ENCODE measurements at places on chromosomes 6 and 20.
A peak's percentile ranks its signal among the peaks of the same experiment; 100 is the strongest.

DNA sequence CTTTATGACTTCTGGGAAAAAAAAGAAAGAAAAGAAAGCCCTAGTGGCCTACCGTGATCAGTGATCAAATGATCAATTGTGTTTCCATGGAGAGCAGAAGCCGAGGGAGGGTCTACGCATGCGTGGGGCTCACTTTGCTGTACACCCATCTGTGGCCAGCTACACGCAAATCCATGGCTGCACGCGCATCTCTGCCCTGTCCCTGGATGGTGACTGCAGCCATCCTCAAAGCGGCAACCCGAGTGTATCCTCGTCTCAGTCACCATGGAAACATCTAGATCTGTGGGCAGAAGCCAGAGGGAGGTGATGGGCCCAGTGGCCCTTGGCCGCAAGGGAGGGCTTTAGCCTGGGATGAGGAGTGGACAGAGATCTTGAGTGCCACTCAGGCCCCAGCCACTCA lies 785 bp upstream of the ULBP3 start:
- no peak for DNase-seq

GRCh38 chr6:106913111-106913510 lies 61.4 kb downstream of the CD24 start:
- no peak for DNase-seq

DNA sequence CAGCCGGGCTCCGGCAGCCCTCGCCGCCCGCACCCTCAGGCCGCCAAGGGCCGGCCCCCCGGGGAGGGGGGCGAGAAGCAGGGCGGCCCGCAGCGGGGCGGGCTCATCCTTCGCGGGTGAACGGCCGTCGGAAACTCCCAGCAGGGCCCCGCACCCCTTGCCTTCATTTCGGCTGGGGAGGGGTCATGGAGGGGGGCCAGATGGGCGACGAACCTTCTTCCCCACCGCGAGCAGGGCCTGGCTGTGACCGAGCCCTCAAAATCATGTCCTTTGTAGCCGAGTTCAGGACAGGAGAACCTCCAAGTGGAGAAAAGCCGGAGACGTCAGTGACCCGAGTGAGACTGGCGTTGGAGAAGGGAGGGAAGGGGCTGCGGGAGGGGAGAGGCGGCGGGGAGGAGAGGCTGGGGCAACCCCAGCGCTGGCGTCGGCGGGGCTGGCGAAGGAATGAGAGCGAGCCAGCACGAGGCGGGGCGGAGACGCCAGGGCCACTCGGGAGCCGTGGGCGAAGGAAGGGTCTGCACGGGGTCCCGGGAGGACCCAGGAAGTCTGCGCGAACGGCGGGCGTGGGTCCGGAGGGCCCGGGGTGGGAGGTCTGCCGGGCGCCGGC lies 571 bp upstream of the FOXC1 start:
- DNase-seq: no peak

DNA sequence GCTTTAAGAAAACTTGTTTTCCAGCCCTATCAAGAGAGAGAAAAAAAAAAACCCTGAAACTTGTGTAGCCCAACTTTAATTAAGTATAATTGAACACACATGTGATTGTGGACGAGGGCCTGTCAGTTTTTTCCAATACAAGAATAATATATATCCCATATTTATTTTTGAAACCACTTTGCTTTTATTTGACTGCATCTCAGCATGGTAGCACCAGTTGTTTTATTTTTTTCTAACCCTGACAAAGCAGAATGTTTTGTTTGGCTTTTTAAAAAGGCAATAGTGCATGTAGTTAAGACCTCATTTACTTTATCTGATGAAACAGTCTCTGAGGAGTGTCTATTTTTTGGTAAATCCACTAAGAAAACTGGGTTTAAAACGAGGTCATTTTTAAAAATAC lies 257.7 kb downstream of the CDKAL1 start:
- no peak for DNase-seq

- no peak for DNase-seq
Measured at GRCh38 chr20:32062776-32063170, 10.7 kb downstream of the HCK start.

GRCh38 chr6:111805511-111806164 lies 67.6 kb downstream of the FYN start:
- DNase-seq: no peak

GRCh38 chr6:143743301-143744166 lies 65.8 kb downstream of the PHACTR2 start:
- DNase-seq: no peak

GRCh38 chr20:4876301-4876700 lies 125.0 kb downstream of the SLC23A2 start:
- DNase-seq: no peak

DNA sequence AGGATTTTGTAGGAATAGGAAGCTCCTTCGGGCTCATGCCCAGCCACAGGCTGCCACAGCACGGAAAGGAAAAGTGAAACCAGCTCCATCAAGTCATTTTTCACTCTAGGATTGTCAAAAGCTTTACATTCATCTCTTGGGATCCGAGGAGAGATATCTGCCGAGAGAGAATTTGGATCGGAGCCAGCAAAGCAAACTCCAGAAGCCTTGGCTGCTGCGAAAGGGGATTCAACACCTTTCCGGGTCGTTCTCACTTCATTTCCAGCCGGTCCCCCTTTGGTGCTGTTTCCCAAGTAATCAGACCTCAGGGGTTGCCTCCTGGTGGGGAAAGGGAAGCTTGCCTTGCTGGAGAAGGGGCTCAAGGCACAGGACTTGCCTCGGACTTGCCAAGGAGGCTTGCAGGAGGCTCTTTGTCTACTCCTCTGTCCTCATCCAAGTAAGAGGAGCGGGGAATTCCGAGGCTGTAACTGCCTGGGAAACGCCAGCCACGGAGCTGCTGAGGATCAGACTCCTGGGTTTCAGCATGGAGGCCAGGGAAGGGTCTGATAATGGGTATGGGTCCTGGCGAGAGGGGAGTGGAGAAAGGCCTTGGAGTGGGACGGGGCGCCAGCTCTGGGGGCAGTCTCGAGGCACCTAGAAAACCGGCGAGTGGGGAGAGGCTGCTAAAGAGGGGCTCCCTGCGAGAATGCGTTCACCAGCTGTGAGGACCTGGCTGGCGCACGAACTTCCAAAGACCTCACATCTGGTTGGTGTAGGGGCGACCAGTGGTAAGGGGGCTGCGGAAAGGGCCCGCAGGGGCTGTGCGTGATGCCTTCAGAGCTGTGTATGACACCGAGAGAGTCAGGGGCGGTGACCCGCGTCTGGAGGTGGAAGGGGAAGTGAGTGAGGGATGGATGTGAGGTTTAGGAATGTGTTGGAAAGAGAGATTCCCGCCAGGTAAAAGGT lies 702 bp downstream of the ETV7 start:
- peak; percentile 30 for DNase-seq

DNA sequence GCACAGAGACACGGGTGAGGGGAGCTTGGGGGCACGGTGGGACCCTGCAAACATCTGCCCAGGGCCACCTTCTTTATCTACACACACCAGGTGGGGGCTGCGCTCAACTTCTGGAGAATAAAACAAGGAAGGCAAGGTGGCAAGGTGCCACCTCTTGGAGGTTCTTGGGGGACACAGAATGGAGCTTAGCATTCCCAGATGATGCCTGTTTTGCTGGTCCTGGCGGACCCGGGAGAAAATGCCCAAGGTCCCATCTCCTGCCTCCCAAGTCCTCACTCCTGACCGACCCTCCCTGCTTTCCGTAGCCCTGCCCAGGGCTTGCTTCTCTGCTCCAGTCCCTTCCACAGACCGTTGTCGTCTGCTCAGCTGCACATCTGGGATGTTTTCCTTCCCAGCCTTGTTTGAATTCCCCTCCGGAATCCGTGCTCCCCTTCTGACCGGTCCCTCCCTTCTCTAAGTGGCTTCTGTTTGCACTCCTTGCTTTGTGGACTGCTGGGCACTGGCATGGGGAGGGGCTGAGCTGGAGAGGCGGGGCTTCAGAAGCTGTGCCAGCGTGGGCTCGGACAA lies 13.1 kb downstream of the ITPR3 start:
- DNase-seq: no peak
